ENCODE measurements at places on chromosomes 13 and 19. TPM values are rescaled to one million over a fixed set of nuclear protein-coding genes. Genes with fewer than 3 reads are reported as not detected.

GRCh38 chr13:88857256-88857655 is 1186.1 kb downstream of the SLITRK5 start:
- DNase-seq, result no peak

Gene TBXA2R
- total RNA-seq, result 1.3 TPM

Gene ZNF667
- 1.3 TPM for total RNA-seq

Gene GAS6
- total RNA-seq, result 1.2 TPM

DNA sequence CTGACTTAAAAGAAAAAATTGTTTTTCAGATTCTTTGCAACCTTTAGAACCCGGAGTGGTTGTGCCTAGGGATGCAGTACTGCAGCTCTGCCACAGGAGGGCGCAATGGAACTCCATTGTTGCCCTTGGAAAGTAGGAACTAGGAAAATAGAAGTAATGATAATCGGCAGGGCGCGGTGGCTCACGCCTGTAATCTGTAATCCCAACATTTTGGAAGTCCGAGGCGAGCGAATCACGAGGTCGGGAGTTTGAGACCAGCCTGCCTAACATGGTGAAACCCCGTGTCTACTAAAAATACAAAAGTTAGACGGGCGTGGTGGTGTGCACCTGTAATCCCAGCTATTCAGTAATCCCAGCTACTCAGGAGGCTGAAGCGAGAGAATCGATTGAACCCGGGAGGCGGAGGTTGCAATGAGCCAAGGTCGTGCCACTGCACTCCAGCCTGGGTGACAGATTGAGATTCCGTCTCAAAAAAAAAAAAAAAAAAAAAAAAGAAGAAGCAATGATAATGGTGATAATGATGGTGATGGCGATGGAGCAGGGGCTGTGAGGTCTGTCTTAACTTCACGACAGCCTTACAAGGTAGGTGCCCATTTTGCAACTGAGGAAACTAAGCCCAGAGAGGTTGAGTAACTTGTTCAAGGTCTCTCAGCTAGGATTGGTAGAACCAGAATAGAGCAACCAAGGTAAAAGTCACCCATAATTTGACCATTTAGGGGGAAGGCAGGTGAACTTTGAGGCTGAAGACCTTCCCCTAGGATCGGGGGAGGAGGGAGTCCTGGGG is 5.5 kb upstream of the ADAMTS10 start:
- DNase-seq, result peak; percentile 61

DNA sequence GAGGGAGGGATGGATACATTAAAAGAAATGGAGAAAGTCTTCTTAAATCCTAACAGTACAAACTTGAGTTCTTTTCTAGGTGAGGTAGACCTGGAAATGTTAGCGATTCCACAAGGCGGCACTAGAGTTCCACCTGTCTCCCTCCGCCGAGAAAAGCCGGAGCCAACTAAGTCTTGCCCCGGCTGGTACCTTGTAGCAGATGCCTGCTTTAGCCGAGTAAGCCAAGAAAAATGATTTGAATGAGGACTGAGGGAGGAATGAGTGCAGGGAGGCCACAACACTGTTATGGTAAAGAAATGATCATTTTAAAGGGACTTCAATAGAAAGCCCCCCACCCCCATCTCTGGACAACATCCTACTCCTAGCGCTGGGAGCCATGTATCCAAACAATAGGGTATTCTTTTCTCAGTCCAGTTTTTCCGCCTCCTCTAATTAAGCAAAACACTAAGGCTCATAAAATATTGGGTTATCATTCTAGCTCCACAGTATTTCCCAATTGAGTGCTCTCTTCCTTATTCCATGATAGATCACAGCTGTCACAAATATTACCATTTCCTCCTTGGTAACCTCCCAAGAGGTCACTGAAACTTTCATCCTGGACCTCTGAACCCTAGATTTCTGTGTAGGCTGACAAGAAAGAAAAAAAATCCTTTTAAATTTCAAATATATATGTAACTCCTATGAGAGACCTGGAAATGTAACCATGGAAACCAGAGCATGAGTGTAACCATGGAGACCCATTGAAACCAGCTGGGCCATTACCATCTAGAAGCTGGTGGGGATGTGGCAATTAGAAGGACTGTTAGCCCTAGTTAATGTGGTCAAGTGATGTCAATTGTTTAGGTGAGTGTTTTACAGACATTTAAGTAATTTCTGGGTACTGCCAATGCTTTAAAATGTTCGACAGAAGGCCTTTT is 58.3 kb downstream of the GPALPP1 start:
- peak; percentile 63 for DNase-seq

DNA sequence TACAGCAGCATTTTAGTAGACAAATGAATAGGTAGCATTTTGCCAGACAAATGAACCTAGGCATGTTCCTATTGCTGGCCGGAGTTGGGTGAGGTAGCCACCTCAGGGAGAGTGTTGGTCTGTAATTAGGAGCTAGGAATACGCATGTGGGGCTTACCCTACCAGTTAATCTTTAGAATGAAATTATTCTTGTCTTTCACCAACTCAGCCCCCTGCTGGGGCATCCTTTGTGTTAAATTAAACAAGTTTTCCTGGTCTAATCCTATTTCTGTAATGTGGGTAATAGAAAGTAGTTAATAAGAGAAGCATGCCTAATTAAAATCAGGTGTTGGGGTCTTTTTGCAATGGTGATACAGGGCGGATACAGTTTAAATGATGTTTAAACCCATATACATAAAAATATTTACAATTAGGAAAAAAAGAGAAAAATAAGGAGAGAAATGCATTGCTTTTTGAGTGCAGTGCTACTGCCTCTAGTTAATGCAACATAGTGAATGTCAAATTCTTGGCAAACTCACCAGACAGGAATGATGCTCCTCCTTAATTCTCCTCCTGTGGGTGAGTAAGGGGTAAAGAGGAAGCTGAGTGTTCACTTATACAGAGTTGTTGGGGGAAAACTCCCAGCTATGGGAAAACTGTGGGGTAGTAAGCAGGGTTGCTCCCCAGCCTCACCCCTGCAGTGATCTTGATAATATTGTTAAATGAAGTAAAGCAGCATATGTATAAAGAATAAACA is 276.4 kb upstream of the EDNRB start:
- no peak for DNase-seq

Gene TMEM259
- total RNA-seq, result 104 TPM

GRCh38 chr19:58559275-58560006 is 1.0 kb upstream of the UBE2M start:
- peak; percentile 89 for DNase-seq

- DNase-seq, result no peak
Measured at GRCh38 chr13:85108356-85108755, 690.9 kb downstream of the SLITRK6 start.

Gene ADAMTSL5
- 2.0 TPM for total RNA-seq

- no peak for DNase-seq
Measured at GRCh38 chr13:106090001-106090400, 445.5 kb downstream of the EFNB2 start.

GRCh38 chr19:49741210-49741844 is 21.8 kb downstream of the TSKS start:
- DNase-seq, result no peak

- peak; percentile 47 for DNase-seq
Measured at GRCh38 chr13:20174656-20175405, 14.0 kb upstream of the GJA3 start.

DNA sequence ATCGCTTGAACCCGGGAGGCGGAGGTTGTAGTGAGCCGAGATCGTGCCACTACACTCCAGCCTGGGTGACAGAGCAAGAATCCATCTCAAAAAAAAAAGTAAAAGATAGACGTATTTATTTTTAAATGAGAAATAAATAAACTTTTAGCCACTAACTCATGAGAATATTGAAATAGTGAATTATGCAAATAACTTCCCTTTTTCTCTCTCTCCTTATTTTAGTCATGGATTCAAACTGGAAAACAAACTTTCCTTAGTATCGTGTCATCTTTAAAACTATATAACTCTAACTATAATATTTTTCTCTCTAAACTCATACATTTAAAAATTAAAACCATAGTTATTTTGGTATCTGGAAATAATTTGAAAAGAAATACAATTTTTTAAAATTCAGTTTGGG is 96.1 kb downstream of the FRY start:
- no peak for DNase-seq

Gene TMEM86B
- 8.1 TPM for total RNA-seq

Gene RFPL4A
- not detected for total RNA-seq

DNA sequence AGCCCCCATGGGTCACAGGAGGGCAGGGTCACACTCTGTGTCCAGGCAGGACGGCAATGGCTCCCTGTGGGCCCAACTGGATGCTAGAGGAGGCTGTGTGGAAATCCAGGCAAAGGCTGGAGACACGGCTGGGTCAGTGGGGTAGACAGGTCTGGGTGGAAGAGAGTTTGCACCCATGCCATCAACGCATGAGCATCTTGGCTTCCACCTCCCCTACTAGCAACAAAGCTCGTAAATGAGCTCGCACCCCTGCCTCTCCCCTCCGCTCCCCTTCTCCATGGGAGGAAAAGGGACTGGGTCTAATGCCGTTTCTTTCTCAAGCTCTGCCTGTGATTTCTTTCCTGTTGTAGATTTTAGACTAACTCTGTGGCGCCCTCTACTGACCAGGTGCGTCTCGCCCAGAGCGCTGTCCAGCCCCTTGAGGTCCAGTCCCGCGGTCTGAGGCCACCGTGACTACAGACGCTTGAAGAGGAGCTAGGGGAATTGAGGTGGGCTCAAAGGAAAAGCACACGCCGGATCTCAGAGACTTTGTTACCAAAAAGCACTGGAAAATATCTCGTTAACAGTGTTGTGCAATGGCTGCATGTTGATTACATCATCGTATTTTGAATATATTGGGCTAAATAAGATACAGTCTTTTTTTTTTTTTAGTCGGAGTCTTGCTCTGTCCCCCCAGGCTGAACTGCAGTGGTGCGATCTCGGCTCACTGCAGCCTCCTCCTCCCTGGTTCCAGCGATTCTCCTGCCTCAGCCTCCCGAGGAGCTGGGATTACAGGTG is 50.7 kb upstream of the USP29 start:
- DNase-seq, result no peak

- DNase-seq, result no peak
Measured at GRCh38 chr19:29173896-29174295, 39.1 kb downstream of the UQCRFS1 start.

Gene PLPPR3
- not detected for total RNA-seq

DNA sequence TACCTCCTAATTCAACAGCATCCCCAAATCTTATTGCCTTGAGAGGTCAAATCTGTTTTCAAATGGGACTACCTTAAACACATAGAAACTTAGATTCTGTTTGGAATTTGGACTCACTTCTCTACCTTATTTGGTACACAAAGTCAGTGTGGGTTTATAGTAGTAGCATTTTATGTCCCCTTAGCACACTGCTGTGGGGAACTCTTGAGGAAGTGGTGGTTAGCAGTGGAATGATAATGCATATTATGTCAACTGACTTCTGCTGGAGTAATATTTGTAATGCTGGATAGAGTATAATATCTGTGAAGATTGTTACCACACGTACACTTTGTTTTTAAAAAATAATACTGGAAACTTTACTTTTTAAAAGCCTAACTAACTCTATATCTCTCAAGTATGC is 386.3 kb downstream of the NDFIP2 start:
- no peak for DNase-seq

- no peak for DNase-seq
Measured at GRCh38 chr13:103403148-103403740, 337.0 kb upstream of the SLC10A2 start.

Gene ZNF99
- total RNA-seq, result not detected

Data from activated naive CD4-positive, alpha-beta T cell treated with anti-CD3 and anti-CD28 coated beads, Interleukin-2, amount 50 U/mL, for 72 hours (primary cell).